Osteocyte (in vitro differentiated cells): ENCODE measurements at places on chromosomes 5 and 9.

GRCh38 chr5:66742083-66742895 is 146.1 kb downstream of the MAST4 start:
- DNase-seq = no peak

DNA sequence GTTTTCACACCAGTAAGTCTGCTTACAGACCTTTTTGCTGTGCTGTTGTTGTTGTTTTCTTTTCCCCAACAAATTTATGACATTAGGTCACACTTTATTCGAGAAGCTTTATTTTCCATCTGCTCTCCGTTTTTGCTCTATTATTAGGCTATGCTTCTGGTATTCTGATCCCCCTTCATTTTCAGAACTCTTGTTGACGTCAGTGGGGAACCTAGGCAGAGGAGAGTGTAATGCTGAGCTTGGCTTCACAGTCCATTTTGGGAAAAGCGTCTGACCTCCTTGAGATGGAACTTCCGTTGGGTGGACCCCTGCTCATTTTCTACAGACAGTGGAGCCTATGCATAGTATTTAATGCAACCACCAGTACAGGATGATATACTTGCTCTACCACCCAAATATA is 387.9 kb upstream of the MEF2C start:
- DNase-seq = no peak

DNA sequence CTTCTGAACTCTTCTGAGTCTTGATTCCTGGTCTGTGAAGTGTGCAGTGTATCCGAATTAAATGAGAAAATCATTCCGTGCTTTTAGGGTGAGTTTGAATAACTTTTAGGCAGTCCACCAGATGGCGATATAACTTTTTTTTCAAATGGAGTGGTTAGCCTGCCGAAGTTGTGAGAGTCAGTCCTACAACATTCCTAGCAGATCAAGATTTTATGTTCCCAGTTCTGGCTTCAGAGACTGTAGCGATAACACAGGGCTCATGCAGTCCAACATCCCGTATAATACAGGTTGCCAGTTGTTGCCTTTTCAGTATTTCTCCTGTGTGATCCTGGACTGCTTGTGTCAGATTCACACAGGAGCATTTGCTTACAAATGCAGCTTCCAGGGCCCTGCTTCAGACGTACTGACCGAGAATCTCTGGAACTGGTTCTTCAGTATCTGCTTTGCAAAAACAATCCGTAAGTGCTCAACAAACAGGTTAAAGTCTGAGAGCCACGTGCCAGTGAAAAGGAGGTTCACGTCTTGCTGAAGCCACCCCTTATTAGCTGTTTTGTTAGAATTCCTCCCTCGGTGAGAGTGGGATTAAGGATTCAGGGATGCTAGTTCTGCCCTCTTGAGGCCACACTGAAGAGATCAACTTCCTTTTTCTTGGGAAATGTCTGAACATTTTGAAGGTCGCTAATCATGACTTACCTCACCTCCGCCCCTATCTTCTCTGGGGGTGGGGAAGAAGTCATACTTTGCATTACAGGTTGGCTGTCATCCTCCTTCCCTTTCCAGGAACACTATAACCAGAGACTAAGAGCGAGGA is 22.8 kb downstream of the SMIM3 start:
- no peak for DNase-seq

- no peak for DNase-seq
Measured at GRCh38 chr5:1890296-1890695, 7.6 kb upstream of the IRX4 start.

- DNase-seq = no peak
Measured at GRCh38 chr9:3884736-3885135, 358.9 kb upstream of the RFX3 start.

DNA sequence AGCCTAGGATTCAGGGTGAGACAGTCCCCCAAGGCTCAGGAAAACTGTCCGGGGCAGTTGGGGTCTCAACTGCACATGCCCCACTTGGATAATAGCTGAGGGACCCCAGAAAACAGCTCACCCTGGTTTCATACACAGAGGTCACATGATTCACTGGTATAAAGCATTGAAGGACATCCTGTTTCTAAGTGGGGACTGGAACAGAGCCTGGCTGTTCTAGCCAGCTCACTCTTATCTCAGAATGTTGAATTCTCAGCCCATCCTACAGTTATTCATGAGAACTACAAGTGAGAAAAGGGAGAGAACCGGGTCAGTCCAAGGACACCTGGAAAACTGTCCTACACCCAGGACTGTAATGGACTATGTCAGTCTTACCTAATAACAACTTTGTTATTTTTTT is 170.9 kb downstream of the FGF1 start:
- DNase-seq = no peak

DNA sequence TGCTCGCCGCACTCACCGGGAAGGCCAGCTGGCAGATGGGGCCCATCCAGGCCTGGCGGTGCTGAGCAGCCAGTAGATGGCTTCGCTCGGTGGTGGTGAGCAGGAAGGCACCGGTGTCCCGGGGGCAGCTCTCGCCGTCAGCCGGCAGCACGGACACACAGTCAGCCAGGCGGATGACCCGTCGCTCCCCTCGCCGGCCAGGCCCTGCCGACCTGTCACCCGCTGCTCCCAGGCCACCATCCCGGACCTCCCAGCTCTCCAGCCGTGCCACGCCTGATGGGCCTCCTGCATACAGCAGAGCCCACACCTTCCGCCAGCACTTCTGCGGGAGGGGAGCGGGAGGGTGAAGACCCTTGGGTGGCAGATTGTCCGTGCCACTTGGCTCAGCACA is 1.4 kb downstream of the DOK3 start:
- DNase-seq = no peak

DNA sequence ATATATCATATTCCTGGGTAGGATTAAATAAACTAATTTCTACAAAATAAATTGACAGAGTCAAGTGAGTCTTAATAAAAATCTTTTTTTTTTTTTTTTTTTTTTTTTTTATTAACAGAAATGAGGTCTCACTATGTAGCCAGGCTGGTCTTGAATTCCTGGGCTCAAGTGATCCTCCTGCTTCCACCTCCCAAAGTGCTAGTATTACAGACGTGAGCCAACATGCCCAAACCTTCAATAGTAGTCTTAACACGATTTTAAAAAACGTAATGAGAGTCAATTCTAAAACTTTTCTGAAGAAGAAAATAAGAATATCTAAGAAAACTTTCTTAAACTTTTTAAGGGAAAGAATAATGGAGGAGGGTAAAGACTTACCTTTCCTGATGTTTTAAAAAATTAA is 84.2 kb downstream of the YIPF5 start:
- no peak for DNase-seq

- no peak for DNase-seq
Measured at GRCh38 chr9:34954225-34954624, 3.9 kb upstream of the PHF24 start.

GRCh38 chr5:171162596-171162995 is 146.5 kb upstream of the TLX3 start:
- no peak for DNase-seq

DNA sequence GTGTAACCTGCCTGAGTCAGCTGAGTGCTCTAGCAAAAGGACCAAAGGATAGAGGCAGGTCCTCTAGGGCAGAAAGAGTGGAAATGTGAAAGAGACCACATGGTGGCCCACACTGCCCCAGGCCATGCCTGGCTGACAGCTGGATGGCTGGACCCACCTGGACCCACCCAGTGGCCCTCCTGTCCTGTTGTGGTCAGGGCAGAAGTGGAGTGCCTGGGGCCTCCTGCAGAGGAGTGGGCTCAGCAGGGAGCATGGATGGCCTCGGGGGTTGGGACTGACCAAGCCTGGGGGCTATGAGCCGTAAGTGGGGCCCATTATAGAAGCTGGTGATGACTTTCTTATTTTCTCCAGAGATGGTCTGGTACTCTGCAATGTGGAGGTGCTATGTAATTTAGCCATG is 55.7 kb upstream of the FAM120AOS start:
- DNase-seq = no peak

- no peak for DNase-seq
Measured at GRCh38 chr5:28542987-28543386, 1504.6 kb upstream of the CDH9 start.

GRCh38 chr5:40022057-40022456 is 597.3 kb upstream of the DAB2 start:
- no peak for DNase-seq

DNA sequence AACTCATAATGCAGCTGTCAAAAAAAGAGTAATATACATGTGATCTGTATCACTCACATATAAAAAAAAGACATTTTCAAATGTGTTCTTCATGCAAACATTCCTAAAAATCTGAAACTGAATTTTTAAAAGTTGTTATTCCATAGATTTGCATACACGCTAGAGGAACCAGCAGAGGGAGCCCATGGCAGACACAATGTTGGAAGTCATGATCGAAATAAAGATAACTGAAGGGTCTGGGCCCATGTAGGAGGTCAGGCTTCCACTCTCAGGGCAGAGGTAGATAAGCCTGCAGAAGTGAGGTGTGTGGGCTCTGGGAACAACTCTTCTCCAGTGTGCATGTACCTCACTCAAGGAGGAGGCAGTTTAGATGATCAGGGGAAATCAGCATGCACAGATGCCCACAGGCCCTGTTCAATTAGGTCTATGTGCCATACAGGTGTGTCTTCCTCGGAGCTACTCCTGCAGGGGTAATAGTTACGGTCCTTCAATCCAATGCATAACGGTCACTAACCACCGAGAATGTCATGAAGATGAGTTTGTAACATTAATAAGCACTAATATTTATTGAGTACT is 208.6 kb downstream of the EPB41L4A start:
- no peak for DNase-seq

DNA sequence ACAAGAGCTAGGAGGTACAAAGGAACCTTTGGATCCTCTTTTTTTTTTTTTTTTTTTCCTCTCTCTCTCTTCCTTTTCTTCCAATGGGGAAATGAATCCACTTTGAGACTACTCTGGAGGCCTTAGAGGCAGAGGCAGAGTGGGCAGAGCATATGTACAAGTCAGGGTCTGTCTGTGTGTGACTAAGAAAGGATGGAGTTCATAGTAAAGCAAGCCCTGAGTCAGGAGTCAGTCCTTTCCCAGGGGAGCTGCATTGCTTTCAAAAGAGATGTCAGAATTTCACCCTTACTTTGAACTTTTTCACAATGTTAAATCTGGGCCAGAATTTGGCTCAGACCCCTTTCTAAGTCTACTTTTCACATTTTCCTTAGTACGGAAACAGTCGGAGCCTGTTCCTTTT is 792.4 kb upstream of the C9orf72 start:
- DNase-seq = no peak

DNA sequence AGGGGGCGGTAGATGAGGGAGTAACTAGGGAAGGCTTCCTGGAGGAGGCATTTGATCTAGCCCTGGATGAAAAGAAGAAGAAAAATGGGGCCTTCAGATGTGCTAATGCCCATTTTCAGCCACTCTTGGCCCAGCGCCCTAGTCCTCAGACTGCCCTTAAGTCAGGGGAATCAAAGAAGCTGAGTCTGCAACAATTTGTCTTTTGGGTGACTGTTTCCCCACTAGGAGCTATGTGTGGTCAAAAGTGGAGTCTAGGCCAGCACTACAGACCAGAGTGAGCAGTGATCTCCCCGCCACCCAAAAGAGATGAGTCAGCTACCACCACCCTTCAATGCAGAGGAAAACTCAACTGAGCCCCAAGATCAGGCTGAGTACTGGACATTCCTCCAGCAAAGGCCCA is 542.1 kb downstream of the BNC2 start:
- no peak for DNase-seq

GRCh38 chr5:55492449-55492848 is 42.3 kb downstream of the PLPP1 start:
- no peak for DNase-seq

DNA sequence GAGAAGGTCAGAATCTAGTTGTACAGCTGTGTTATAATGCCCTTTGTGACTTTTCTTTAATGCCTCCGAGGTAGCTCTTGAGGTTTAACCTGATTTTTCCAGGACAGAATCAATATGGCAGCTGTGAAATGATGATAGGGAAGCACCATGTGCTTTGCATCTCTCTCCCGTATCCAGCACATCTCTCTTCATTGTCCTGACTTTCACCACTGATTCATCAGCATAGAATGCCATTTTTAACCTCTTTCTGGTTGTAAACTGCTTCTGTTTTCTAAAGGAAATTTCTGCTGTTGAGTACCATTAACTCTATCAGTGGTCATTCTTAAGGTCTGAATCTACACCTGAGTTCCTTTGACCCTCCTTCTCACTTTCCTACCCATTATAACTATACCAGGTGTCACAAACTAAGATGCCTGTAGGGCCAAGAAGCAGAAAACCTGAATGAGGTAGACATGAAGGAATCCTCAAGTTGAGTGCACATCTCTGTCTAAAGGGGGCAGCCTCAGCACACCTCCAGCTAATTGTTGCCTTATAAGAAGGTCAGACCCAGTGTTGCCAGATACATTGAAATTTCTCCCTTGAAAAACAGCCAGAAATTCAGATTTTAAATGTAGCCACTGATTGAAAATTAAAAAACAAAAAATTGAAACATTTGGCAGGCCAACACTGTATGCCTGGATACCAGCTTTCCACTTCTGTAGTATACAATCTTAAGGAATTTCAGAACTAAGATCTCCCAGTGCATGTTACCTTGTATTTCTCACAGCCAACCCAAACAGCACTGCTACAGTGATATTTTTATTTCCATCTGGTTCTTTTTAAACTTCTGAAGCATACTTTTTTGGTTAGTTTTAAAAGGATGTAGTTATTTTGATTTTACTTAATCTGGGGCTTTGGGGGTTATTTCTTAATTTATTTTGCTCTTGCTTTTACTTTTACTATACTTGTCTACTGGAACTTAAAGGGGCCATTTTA is 35.8 kb upstream of the TLX3 start:
- DNase-seq = no peak
